Activated T-helper 17 cell treated with anti-CD3 and anti-CD28 coated beads, Interleukin-2, amount 50 U/mL, for 72 hours (primary cell): ENCODE measurements at places on chromosomes 13 and 19. TPM values are rescaled to one million over a fixed set of nuclear protein-coding genes. Genes with fewer than 3 reads are reported as not detected.

Gene PIP5K1C
- 26.2 TPM for total RNA-seq

Gene RGL3
- total RNA-seq: not detected

Gene CEACAM19
- total RNA-seq: 1.6 TPM

Gene ZNF610
- 3.8 TPM for total RNA-seq

Gene CEACAM3
- total RNA-seq: not detected

GRCh38 chr13:27404680-27405079 lies 19.7 kb upstream of the GTF3A start:
- ATAC-seq: no peak

GRCh38 chr13:46321494-46322225 lies 65.4 kb downstream of the RUBCNL start:
- ATAC-seq: peak; percentile 89

DNA sequence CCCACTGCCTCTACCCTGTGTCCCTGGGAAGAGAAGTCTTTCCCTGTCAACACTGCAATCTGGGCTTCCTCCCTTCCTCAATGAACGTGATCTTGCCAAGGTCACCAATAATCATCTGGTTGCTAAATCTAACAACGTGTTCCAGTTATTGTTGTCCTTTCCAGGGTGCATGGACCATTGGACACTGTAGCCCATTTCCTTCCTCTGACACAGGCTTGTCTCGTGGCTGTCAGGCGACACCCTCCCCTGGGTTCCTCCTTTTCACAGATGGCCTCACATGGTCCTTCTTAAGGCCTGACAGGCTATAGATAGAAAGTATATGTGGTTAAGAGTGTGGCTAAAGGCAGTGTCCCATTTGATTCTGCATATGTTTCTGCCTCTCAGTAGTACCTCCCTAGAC lies 67.7 kb upstream of the STARD13 start:
- ATAC-seq: no peak

GRCh38 chr13:62038214-62038613 lies 622.6 kb upstream of the PCDH20 start:
- ATAC-seq: peak; percentile 18

GRCh38 chr19:36210497-36210896 lies 4.0 kb downstream of the ZNF565 start:
- no peak for ATAC-seq

- ATAC-seq: no peak
Observed at GRCh38 chr13:47046706-47047105, 149.9 kb upstream of the HTR2A start.

- ATAC-seq: no peak
Observed at GRCh38 chr19:2355168-2356035, 4.7 kb upstream of the TMPRSS9 start.

DNA sequence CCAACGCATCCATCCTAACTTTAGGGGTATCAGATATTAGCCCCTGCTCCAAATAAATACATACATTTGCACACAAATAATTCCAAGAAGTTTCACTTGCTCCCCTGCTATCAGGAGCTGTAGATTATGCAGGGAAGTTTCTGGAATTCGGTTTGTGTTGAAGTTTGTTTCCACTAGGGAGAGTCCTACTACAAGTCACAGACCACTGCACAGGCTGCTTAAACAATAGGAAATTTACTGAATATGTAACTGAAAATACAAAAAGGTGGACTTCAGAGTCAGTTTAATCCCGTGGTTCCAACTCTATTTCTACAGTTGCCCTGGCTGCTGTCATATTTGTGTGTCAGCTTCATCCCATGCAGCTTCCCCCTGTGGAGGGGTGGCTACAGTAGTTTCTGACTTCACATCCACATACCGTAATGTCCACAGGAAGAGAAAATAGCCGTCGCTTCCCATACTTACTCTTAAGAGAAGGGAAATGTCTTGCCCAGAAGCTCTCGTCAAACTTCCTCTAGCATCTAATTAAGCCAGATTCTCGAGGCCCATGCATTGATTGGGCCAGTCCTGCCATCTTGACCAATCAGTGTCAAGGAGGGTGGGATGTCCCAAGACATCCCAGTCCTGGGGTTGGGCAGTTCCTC lies 286.6 kb downstream of the COG6 start:
- ATAC-seq: no peak

- ATAC-seq: peak; percentile 9
Observed at GRCh38 chr13:50124536-50125303, 109.5 kb downstream of the KCNRG start.

- no peak for ATAC-seq
Observed at GRCh38 chr19:6826281-6826920, 53.9 kb downstream of the VAV1 start.

GRCh38 chr13:71758828-71759227 lies 108.2 kb downstream of the DACH1 start:
- no peak for ATAC-seq

GRCh38 chr13:25973085-25973484 lies 78.7 kb downstream of the SHISA2 start:
- ATAC-seq: no peak
